ENCODE measurements at places on chromosomes 2 and 18.

DNA sequence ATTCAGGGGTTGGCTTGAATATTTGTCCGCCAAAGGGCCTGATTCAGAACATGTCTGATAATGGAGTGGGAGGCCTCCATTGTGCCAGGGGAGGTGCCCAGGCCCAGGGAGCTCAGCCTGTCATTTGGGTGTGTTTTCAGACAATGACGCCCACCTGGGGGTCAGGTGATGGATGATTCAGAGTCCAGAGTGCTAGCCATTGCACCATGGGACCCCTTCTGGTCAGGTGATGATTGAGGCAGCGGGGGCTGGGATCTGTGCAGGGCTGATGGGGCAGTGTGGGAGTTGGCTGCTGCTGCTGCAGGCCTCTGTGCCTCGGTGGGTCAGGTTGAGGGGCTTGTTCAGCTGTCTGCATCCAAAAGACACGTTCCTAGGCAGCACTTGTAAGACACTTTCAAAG is 8.3 kb upstream of the ARHGEF4 start:
- DNase-seq = no peak

GRCh38 chr18:62125702-62126101 is 61.2 kb downstream of the PIGN start:
- no peak for DNase-seq

DNA sequence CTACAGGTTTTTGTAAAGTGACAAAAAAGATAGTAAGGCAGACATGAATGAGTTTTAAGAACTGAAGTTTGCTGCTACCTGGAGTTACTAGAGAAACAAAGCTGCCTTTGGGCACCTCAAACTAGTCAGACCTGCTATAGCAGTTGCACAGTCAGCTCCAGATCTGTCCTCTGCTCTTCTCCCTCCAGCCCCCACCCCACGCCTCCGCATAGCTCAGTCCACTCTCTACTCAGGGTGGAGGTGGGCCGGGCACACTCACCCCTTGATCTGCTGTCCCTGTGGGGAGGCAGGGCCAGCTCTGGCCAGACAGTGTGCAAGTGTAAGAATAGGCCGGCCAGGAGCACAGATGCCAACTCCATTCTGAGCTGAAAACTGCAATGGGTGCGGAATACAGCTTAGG is 4.1 kb downstream of the SERTAD2 start:
- peak; percentile 61 for DNase-seq

- no peak for DNase-seq
These were observed 226.0 kb downstream of the TGIF1 start for GRCh38 chr18:3675994-3676393.

GRCh38 chr2:169366066-169366465 is 3.7 kb upstream of the LRP2 start:
- DNase-seq = no peak

- no peak for DNase-seq
These were observed 12.2 kb downstream of the ARPC2 start for GRCh38 chr2:218229239-218229638.

DNA sequence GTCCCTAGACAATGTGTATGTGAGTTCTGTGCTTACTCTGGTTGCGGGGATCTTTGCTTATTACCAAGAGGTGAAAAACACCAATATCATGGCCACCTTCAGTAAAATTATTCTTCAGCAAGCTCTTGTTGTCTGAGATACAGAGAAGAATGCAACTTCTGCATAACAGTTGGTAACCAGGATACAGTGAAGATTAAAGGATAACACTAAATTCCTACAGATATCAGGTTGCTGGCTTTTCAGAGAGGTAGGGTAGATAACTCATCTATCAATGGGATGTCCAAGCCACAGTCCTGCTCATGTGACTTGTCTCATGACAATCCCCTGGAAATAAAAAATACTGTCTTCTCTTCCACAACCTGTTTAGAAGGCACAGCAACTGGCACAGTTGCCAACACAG is 308.5 kb downstream of the TNS1 start:
- no peak for DNase-seq

DNA sequence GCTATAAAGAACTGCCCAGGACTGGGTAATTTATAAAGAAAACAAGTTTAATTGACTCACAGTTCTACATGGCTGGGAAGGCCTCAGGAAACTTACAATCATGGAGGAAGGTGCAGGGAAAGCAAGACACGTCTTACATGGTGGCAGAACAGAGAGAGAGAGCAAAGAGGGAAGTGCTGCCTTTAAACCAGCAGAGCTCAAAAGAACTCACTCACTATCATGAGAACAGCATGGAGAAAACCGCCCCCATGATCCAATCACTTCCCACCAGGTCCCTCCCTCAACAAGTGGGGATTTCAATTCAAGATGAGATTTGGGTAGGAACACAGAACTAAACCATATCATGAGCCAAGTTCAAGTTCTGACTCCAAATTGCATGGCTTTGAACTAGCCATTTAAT is 62.8 kb upstream of the PPP1CB start:
- no peak for DNase-seq

GRCh38 chr2:133553838-133554408 is 14.3 kb downstream of the NCKAP5 start:
- DNase-seq = no peak

- DNase-seq = no peak
These were observed 55.6 kb downstream of the MTA3 start for GRCh38 chr2:42624047-42624446.

GRCh38 chr18:41982942-41983660 is 28.1 kb downstream of the PIK3C3 start:
- no peak for DNase-seq

DNA sequence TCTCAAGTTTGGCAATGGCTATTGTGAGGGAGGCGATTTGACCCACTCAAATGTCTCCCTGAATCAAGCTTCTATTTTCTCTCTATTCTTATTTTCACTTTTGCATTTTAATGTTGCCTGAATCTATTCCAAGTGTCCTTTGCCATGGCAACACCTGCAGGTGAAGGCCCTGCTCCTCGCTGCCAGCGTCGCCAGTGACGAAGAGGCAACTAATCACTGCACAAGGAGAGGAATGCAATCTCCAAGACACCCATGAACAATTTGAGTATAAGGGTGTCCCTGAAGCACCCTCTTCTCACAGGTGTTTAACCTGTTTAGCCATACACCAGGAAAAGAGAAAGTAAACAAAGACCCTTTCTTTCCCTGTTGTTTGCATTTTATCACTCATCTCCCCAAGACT is 165.6 kb upstream of the VRK2 start:
- DNase-seq = no peak

- DNase-seq = peak; percentile 83
These were observed 3.6 kb downstream of the SOX11 start for GRCh38 chr2:5695654-5696403.

- peak; percentile 25 for DNase-seq
These were observed 246.0 kb upstream of the CXCR4 start for GRCh38 chr2:136363900-136364299.

GRCh38 chr2:8623958-8624591 is 57.8 kb upstream of the ID2 start:
- DNase-seq = no peak

- peak; percentile 91 for DNase-seq
These were observed 75.5 kb upstream of the ZNF532 start for GRCh38 chr18:58788971-58789875.

DNA sequence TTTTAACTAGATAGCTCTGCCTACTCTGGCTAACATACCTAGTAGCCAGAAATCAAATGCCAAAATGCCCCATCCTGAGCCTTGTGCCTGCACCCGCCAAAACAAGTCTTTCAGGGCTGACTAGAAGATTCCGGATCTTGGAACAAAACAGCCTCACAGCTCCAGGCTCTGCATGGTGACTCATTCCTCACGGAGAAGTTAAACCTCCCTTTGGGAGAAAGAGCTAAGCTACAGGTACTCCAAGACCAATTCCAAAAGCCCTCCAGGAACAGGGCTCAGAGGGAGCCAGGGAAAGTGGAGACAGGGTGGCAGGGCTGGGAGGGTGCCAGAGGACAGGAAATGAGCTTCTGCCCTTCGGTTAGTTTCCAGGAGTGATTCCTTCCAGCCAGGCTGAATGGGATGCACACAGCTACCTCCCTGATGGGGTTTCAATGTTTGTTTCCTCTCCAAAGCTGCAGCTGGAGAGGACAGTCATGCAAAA is 295.6 kb downstream of the TNS1 start:
- no peak for DNase-seq
